Activated naive CD4-positive, alpha-beta T cell treated with anti-CD3 and anti-CD28 coated beads, Interleukin-2, amount 50 U/mL, for 72 hours (primary cell): ENCODE measurements at places on chromosomes 16 and 17. TPM values are rescaled to one million over a fixed set of nuclear protein-coding genes. Genes with fewer than 3 reads are reported as not detected.

DNA sequence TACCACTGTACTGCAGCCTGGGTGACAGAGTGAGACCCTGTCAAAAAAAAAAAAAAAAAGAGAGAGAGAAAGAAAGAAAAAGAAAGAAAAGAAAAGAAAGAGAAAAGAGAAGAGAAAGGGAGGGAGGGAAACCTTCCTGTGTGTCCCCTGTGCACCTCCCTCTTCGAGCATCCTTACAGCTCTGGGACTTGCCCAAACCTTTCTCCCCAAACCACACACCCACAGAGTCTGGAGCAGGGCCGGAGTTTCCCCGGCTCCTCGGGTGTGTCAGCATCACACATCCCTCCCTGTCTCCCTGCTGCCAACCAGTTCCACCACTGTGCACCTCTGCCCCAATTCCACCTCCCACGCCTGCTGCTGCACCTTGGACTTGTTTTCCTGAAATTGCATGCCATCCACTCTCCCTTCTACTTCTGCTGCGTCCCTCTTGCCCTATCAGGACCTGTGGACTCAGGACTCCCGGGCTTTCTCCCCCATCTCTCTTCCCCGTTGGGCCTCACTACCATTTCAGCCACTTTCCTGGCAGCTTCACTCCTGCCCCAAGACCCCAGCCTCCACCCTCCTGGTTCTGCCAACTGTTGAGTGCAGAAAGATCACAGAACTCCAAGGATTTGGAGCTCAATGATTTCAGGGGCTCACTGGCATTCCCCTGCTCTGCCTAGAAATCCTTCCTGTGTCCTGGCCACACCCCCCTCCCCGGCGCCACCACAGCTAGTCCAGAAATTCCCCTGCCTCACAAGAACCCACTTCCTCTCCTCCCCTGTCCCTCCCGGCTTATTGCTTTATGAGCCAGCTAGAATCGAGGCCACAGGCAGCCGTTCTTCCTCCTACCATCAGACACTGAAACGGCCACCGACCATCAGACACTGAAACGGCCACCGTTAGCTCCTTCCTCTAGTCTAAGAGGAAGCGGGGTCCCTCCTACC lies 3.7 kb upstream of the CDK3 start:
- no peak for DNase-seq

- DNase-seq: no peak
These were observed 103.9 kb upstream of the FAM20A start for GRCh38 chr17:68704871-68705713.

DNA sequence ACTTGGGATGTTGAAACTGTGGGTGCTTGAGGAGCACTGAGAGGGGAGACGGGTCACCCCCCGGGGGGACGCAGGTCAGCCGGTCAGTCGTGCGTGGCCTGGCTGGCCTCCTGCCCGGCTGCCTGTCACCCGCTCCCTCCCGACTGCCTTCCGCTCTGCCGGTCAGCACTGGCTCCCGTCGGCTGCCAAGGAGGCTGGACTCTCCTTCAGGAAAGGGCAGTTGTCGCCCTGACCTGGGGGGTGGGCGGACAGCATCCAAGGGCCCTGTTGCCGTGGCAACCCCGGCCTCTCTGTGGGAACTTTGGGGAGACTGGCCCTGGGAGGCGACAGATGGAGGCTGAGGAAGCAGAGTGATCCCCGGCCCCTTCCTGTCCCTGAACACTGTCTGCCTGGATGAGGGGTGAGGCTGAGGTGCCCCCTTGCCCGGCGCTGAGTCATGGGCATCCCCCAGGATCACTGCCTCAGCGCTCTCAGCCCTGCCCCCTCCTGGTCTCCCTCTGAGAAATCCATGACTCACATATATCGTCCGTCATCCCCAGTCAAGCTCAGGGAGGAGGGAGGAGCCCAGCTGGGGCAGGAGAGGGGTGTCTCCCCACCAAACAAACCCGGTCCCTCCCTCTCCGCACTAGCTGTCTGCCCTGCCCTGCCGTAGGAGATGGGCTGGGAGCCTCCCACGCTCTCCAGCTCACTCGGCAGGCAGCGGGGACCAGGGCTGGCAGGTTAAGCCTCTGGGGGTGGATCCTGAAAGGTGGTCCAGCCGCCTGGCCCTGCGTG lies at the start of gene ADGRG1:
Gene ADGRG1 (plus strand): TSS at position 623 of the 774 bp plus-strand sequence. CDS start 21,658 bp downstream, outside the sequence.
- DNase-seq: no peak

DNA sequence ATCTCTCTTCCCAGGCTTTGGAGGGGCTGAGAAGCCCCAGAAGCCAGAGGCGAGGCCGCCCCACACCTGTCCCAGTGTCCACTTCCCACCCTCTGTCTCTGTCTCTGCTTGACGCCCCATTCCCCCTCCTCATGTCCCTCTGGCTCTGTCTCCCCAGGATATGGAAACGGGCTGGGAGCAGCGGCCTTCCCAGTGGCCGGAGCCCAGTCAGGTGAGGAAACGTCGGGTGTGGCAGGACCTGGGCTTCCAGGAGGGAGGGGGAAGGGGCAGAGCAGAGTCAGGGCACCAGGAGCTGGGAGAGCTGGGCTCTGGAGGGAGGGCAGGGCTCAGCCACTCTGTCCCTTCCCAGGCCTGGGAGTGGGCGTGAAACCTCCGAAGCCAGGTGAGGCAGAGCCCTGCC lies 10.6 kb upstream of the PKMYT1 start:
- DNase-seq: no peak

MBTD1 gene
- 11.3 TPM for total RNA-seq

DNA sequence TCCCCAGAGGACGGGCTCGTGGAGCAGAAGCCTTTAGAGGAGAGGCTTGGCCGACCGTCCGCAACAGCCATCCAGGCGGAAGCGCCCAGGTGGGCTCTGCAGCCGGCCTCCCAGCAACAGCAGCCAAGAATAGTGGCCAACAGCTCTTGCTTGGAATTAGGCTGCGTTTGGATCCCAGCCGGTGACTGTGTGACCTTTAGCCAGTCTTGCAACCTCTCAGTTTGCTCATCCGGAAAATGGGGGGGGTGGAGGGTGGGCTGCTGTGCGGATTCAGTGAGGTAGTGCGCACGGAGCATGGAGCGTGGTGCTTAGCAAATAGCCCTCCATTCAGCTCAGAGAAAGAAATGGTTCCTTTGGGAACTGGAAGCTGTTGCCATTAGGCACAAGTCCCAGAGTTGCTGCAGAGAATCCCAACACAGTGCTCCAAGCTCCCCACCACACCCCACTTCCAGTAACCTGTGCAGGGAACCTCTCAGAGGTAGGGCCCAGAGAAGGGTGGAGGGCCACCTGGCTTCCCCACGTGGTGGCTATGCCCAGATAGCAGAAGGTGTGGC lies 46.7 kb downstream of the RTN4RL1 start:
- DNase-seq: no peak

ODAD4 gene
- total RNA-seq: 2.0 TPM

DNA sequence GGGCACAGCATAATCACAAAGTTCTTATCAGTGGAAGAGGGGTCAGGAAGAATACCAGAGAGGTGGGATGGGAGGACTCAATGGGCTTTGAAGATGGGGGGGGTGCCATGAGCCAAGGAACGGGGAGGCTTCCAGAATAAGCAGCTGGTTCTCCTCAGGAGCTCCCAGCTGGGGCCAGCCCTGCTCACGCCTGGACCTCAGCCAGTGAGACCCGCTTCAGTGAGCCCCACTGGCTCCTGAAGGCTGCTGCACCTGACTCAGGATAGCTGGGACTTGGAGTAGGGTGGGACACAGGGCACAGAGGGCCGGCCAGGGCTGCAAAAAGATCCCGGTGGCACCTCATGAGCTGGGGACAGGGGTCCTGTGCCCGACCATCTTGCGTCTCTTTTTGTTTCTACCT lies 24.4 kb upstream of the ZC3H18 start:
- DNase-seq: no peak

DNA sequence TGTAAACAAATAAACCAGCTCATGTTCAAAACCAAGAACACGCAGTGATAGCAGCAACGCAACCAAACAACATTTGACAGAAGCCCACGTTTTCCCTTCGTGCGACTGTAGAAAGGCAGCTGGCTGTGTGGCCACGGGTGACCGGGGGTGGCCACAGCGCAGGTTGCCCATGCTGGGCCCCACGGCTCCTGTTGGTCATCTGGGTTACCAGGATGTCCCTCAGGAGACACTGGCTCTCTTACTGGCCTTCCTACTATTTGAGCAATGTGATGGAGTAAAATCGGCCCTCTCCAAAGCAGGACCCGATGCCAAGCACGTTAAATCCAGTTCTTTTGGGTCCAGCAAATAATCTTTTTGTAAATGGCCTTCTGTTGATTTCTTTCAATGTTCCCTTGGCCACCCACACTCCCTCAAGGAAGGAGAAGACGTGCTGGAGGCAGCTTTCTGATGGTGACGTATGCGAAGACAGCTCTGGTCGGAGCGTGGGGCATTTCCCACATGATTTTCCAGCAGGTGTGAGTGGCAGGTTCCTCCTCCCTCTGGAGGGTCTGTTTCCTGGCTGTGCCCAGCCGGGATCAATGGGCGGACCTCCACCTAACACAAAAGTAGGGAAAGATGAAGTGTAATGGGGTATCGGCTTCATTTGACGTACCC lies 143.1 kb upstream of the CHMP6 start:
- DNase-seq: no peak
